Ascending aorta (tissue), 2 donors: ENCODE measurements at places on chromosomes 6 and 20.

- no peaks in the 10 kb centered on the region for H3K4me1 ChIP-seq
- no peak for DNase-seq
- H3K27ac ChIP-seq = no peak overlapping the region
- no peaks in the 10 kb centered on the region for H3K36me3 ChIP-seq
Observed at GRCh38 chr6:74731204-74731603, 474.6 kb downstream of the COL12A1 start.

GRCh38 chr6:14254505-14254904, 136.9 kb downstream of the CD83 start:
- no peak overlapping the region for H3K27ac ChIP-seq
- no peak for DNase-seq
- H3K4me1 ChIP-seq = no peaks in the 10 kb centered on the region

DNA sequence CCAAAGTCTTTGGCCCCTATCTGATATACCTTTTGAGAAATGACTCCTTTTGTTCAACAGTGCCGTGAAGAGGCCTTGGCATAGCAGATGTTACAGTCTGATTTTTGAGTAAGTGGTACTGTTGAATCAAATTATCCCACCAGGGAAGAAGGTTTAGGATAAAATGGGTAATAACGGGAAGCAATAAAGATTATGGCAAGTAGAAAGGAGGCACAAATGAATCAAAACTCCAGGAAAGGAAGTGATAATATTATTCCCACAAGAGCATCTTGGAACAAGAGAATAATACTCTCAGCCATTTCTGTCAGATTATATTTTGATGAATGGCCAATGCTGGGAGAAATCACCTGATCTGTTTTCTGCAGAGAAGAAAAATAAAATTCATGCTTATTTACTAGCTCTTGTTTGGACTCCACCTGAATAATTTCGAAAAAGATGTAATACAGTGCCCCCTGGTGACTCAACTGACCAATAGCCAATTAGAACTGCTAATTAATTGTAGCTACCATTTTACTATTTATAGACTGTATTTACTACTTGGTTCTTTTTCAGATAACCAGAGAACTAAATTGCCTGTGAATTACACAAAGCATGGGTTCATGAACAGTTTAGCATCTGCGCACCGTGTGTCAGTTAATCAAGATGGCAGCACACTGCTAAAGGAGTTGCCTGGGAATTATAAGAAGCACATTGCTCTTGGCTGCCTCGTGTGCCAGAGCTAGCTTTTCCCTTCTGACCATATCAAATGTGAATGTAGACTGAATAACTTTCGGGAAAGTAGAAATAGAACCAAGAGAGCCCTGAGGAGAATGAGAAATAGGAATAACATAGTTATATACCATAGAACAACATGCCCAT, 78.5 kb upstream of the TRDN start:
- no peak overlapping the region for H3K4me3 ChIP-seq
- H3K36me3 ChIP-seq = no peaks in the 10 kb centered on the region
- H3K27me3 ChIP-seq = no peaks in the 10 kb centered on the region

- H3K27ac ChIP-seq = no peak overlapping the region
- no peaks in the 10 kb centered on the region for H3K4me1 ChIP-seq
- no peaks in the 10 kb centered on the region for H3K36me3 ChIP-seq
- no peak overlapping the region for H3K4me3 ChIP-seq
Observed at GRCh38 chr6:118639054-118639964, 12.1 kb downstream of the CEP85L start.

DNA sequence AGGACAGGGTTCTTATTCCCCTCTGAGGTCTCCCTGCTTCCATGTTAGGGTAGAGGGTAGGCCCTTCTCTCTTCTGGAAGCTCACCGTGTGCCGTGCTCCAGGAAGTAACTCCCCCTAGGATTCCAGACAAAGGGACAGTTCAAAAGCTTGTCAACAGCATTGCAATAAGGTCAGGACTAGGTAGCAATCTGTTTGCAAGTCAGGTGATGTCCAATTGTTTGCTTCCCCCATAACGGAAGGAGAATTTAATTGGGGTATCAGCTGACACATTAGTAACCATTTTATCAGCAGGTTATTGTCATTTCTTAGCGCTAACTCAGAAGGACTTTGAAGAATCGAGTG, 41.9 kb downstream of the SYNJ2 start:
- DNase-seq = no peak
- H3K27ac ChIP-seq = no peak overlapping the region
- H3K4me1 ChIP-seq = peaks cover 4% of the 10 kb centered on the region
- H3K36me3 ChIP-seq = no peaks in the 10 kb centered on the region
- no peak overlapping the region for H3K4me3 ChIP-seq
- no peaks in the 10 kb centered on the region for H3K27me3 ChIP-seq
